Stimulated activated naive CD4-positive, alpha-beta T cell (primary cell): ENCODE measurements at places on chromosomes 16 and 17.
A peak's percentile ranks its signal among the peaks of the same experiment; 100 is the strongest.

DNA sequence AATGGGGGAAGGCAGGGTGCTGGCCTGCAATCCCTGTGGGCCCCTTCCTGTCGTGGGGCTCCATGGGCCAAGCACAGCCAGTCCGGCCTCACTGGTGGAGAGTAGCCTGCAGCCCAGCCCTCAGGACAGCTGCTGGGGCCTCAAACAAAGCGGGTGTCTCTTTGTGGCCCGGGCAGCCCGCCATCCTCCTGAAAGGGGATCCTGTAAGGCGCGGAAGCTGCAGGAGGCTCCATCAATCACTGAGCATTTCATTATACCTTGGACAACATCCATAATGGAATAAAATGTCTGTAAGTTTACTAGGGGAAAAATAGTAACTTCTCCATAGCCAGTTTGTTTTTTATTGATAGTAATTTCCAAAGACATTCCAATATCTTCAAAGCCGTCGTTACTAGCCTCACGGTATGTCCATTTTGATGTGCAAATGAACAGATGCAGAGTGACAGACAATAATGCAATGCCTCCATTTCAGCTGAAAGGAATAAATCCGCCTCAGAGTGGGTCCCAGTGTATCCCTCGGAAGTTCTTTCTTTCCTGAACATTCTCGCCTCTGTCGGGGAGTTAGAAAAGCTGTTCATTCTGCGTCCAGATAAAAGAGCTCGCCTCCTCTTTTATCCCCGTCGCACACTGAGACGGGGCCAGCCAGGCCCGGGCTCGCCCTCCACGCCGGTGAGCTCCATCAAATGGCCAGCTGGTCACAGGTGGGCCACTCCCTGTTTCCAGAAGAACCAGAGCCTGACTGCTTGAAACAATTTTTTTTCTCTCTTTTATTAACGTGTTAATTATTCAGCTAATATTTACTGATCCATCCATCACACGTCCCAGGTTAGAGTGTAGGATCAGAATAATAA lies 14.4 kb downstream of the WSCD1 start:
- DNase-seq: no peak

- DNase-seq: no peak
These were observed 402.1 kb downstream of the UTP18 start for GRCh38 chr17:51662204-51663056.

DNA sequence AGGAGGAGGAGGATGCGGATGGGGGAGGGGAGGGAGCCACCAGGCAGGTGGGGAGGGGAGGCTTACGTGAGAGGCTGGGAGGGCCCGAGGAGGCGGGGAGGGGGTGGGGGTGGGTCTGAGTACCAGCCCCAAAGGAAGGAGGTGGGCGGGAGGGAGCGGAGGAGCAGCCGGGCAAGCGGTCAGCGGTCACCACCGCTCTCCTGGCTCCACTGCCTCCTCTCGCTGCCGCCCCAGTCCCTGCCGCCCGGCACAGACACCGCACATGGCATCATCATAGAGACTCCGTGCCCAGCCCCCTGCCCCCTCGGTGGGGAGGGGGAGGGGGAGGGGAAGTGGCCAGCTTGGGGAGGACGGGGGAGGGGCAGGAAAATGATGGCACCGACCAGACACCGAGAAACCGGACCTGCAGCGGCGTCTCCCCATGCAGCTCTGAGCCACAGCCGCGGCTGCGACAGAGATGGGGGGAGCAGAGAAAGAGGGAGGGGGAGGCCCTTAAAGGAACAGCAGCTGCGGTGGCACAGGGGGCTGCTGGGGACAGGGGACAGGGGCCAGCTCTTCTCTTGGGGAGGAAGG lies at the start of gene TLCD3B:
Gene TLCD3B (minus strand): TSS at position 431 of the 573 bp plus-strand sequence. CDS start 744 bp downstream, outside the sequence.
- DNase-seq: no peak

DNA sequence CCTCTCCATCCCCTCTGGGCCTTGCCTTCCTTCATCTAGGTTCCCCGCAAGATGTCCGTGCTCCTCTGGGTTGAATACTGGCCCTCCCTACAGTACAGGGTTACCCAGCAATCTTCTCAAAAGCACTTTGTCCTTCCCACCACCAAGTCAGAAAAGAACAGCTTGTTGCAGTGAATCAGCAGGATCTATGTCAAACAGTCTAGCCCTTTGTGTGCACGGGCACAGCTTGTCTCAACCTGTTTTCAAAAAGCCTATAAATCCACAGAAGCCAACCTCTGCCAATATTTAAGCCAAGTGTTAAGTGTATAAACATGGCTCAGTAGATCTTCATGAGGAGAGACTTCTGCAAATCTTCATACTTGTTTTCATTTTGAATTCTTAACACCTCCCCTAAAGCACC lies 25.2 kb downstream of the C17orf67 start:
- no peak for DNase-seq

GRCh38 chr16:19085679-19086200 lies 18.3 kb downstream of the COQ7 start:
- no peak for DNase-seq

- no peak for DNase-seq
These were observed 23.9 kb downstream of the SLC38A10 start for GRCh38 chr17:81271226-81271625.

DNA sequence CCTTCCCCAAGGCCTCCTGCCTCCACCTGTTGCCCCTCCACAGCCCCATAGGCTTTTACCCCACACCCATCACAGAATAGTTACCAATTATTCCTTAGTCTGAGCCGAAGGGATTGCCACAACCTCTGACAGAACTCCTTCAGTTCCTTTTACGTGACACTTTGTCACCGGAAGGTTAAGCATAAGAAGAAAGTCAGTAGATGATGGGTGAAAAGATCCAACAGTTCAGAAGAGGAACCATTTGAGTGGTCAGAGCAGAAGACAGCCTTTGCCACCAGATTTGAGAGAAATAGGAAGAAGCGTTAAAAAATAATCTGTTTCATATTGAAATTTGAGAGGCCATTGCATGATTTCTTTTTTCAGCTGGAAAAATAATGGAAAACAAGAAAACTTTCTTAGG lies 1.2 kb downstream of the SRR start:
- DNase-seq: no peak

DNA sequence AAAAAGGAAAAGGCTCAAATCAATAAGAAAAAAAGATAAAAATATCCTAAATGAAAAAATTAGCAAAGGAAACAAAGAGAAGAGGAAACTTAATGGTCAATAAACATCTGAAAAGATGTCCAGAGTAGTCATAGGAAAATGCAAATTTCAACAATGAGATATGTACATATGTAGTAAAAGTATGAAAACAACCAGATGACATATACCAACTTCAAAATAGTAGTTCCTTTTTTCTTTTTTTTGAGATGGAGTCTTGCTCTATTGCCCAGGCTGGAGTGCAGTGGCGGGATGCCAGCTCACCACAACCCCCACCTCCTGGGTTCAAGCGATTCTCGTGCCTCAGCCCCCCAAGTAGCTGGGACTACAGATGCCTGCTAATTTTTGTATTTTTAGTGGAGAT lies 21.7 kb upstream of the NFAT5 start:
- DNase-seq: no peak

GRCh38 chr17:1462164-1463112 lies 6.4 kb upstream of the CRK start:
- DNase-seq: no peak

GRCh38 chr16:66483689-66484452 lies 56.8 kb downstream of the BEAN1 start:
- DNase-seq: peak; percentile 36

DNA sequence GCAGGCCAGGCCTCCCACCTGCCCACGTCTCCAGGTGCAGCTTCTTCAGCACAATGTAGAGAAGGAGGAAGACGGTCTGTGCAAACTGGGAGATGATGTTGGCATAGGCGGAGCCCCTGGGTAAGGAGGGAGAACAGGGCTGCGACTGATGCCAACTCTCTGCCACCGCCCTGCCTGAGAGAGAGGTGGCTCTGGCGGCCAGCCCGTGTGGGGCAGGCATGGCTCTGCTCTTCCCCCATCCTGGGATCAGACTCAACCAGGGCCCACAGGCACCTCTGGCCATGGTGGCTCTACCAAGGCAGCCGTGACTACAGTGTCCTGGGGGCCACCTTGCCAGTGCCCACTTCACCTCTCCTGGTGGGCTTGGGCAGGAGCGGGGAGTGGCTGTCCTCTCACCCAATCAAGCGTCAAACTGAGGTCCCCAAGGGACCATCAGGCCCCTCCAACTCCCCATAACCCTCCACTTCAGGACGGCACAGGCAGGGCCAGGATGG lies 8.6 kb downstream of the SLC47A2 start:
- DNase-seq: no peak

DNA sequence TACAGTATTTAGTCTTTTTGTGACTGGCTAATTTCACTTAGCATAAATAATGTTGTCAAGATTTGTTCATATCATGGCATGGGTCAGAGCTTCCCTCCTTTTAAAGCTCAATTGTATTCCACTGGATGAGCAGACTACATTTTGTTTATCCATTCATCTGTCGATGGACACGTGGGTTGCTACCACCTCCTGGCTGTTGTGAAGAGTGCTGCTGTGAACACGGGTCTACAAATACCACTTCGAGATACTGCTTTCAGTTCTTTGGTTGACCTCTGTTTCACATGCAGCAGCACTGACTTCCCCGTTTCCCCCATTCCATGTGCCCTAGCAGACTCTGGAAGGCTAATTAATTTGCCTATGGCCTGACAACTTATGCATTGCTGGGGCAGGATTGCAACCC lies 285.4 kb downstream of the SHISA9 start:
- DNase-seq: no peak

DNA sequence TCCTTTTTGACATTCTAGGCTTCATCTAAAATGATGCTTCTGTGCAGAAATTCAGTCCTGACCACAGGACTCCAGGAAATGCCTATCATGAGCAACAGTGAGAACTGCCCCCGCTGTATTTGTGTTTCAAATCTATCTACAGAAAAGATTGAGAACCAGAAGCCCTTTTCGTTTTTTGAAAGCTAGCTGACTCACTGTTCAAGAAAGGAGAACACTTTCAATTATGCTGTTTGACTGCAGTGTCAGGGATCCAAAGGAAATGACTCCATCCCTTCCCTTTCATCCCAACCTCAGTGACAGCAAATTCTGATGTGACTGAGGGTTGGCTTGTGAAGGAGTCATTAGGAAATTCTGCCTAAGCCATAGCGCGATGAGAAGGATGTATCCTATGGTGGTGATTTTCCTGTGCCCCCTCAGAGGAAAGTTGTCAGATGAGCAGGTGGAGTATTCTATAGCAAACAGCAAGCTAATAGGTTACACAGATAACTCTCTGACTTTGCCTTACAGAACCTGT lies 622.3 kb downstream of the TMEM114 start:
- no peak for DNase-seq

DNA sequence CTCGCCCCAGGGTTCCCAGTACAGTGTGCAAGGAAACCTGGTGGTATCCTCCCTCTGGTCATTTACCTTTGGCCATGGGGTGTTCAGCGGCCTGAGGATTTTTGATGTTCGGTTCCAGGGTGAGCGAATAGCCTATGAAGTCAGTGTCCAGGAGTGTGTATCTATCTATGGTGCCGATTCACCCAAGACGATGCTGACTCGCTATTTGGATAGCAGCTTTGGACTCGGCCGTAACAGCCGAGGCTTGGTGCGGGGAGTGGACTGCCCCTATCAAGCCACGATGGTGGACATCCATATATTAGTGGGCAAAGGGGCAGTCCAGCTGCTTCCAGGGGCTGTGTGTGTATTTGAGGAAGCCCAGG lies 1.2 kb downstream of the AOC2 start:
- no peak for DNase-seq
